ENCODE measurements at places on chromosomes 4 and X. TPM values are rescaled to one million over a fixed set of nuclear protein-coding genes. Genes with fewer than 3 reads are reported as not detected.

GRCh38 chrX:68651110-68651509 lies 3.6 kb downstream of the STARD8 start:
- DNase-seq = no peak

- no peak for DNase-seq
These were observed 539.3 kb upstream of the ATOH1 start for GRCh38 chr4:93289241-93289640.

DNA sequence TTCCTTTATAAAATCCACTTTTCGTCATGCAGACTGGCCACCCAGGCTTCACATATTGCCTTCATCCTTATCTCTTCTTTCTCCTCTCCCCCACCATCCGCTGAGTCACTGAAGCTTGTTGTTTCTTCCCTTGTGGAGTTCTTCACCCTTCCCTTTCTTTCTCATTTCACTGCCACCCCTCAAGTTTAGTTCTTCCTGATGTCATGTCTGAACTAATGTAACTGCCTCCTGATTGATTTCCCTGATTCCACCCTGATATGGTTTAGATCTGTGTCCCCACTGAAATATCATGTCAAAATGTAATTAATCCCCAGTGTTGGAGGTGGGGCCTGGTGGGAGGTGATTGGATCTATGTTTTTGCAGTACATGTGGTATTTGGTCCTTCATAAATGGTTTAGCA lies 151.4 kb downstream of the CPEB2 start:
- DNase-seq = no peak

Gene GAGE13
- not detected for total RNA-seq

Gene AWAT2
- total RNA-seq = 0.07 TPM

- no peak for DNase-seq
These were observed 491.9 kb downstream of the MID1IP1 start for GRCh38 chrX:39293203-39293602.

Gene HMX1
- not detected for total RNA-seq

DNA sequence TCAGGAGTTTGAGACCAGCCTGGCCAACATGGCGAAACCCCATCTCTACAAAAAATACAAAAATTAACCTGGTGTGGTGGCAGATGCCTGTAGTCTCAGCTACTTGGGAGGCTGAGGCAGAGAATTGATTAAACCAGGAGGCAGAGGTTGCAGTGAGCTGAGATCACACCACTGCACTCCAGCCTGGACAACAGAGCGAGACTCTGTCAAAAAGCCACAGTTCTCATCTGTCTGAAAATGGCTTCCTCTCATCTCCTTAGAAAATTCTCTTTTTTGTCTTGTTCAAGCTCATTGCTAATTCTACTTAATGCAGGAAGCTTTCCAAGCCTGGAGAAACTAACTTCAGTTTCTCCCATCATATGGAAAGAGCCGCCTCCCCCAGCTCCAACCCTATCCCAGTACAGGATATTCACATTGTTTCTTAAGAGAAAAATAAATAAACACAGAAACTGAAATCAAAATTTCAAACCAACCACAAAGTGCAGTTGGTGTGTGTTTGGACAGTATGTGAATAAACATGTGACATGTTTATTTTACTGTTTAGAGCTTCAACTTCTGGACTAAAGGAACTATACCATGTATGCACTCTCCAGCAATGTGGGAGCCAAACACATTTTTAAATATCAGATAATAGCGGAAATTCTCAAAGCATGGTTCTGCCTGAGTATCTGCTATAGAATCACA lies 55.0 kb upstream of the GAB1 start:
- no peak for DNase-seq

Gene GPRIN3
- total RNA-seq = 1.2 TPM

DNA sequence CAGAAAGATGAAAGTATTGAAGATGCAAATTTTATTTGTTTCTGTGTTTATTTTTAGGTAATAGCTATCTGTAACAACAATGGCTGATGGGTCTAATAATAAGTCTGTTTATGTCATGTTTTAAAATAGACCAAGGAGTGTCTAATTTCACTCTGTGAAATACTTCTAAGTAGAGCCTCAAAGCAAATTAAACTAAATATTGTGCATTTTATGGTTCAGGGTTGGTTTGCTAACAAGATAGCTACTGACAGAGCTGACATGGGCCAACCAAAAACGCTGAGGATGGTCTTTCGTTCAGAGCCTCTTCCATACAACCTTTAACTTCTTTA lies 437.6 kb upstream of the CTSO start:
- DNase-seq = no peak

GRCh38 chrX:86133761-86134160 lies 14.5 kb upstream of the DACH2 start:
- DNase-seq = no peak
